ENCODE measurements at places on chromosomes 2 and 18.

GRCh38 chr2:32009516-32010256 lies 1.1 kb downstream of the MEMO1 start:
- no peak for DNase-seq

- no peak for DNase-seq
These were observed 59.6 kb downstream of the HDAC4 start for GRCh38 chr2:239341146-239341732.

DNA sequence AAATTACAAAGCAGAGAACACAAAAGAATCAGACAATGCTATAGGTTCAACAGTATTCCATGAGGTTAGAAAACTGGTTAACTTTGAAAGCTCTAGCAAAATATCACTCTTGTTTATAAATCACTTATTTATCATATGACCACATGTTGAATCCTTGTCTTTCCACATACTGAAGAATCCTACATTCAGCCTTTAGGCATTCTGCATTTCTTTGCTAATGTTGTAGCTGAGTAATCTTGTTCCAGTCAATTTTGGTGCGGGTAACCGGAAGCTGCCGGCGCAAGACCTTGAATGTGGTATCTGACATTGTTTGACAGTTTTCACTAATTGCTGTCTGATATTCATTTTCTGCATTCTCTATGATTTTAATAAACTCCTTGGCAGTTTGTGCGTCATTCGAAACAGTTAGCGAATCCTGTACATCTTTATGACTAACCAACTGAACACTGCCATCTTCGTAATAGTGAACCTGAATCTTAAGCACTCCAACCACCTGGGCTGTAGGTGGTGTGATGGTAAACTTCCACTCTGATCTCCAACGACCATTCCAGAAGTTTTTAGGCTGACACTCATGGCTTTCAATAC lies 154.1 kb downstream of the BAZ2B start:
- no peak for DNase-seq

DNA sequence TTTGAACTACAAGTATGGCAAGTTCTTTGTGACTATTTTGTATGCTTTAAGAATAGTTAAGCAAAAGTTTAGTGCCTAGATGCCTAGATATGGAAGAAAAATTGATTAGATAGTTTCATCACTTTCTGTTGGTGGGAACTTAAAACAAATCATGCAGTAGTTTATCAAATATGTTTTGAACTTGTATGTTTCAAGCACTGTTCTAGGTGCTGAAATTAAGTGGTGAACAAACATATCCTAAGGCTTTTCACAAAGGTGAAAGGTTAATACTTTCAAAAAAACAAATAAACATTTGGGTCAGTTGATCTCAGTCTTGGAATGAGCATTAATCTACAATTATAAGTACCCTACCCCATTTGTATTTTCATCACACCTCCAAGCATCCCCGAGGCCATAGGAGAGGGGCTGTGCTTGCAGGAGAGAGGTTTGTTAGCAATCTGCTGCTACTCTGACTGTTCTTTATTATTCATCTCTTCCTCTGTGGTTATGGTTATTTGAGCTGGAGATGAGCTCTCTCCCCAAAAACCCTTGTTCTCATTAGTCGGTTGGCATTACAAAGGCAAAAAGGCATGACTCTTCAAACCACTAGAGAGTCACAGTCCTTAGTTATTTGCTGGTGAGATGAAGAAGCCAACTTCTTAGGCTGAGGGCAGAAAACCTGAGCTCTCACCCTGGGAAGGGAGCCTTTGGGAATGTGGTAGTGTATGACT lies 103.9 kb upstream of the FHL2 start:
- no peak for DNase-seq

- DNase-seq = no peak
These were observed 463 bp downstream of the HS1BP3 start for GRCh38 chr2:20650393-20650876.

GRCh38 chr2:225600444-225600843 lies 200.9 kb downstream of the NYAP2 start:
- no peak for DNase-seq
